Activated CD4-positive, alpha-beta memory T cell treated with anti-CD3 and anti-CD28 coated beads, Interleukin-2, amount 10 ng/mL, durations not matched to agents 7 days and 5 days (primary cell): ENCODE measurements at places on chromosomes 4 and X. TPM values are rescaled to one million over a fixed set of nuclear protein-coding genes. Genes with fewer than 3 reads are reported as not detected.

DNA sequence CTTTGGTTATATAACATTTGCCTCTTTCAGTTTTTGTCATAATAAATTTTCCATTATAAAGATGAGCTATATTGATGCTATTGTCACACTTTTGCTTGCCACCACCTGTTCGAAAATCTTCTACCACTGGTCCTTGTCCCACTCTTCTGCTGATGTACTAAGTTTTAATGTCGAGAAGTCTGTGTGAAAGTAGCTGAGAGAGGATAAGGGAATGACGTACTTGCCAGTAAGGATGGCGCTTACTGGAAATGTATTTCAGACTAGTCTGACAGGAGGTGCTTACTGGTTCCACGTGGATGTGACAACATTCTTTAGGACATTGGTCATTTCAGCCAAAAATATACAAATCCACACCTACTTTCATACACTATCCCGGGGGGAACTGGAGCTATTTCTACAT is 132.7 kb upstream of the NR3C2 start:
- H3K27me3 ChIP-seq: no peaks in the 10 kb centered on the region
- H3K27ac ChIP-seq: no peak overlapping the region
- H3K4me1 ChIP-seq: no peaks in the 10 kb centered on the region
- no peak for DNase-seq
- H3K4me3 ChIP-seq: no peak overlapping the region

DNA sequence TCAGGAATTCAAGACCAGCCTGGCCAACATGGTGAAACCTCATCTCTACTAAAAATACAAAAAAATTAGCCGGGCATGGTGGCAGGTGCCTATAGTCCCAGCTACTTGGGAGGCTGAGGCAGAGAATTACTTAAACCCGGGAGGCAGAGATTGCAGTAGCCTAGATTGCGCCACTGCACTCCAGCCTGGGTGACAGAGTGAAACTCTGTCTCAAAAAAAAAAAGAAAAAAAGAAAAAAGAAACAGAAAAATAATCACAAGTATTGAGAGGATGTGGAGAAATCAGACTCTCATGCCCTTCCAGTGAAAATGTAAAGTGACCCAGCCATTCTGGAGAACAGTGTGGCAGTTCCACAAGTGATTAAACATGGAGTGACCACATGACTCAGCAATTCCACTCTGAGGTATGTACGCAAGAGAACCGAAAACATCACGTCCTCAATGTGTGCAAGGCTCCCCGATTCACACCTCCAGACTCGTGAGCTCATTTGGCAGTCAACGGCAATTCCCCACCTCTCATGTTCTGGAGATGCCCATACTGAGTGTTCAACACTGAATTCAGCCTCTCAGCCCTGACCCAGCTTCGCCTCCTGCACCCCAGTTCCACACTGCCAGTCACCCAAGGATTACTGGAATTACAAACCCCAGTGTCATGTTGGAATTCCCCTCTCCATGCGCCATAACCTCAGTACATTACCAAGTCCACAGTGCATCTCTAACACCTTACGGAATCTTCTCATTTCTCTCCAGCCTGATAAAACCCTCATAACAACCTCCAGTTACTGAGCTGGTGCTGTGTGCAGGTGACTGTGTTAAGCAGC is 21.1 kb downstream of the ACOX3 start:
- peak overlapping the region; percentile 5 for H3K27ac ChIP-seq
- no peak overlapping the region for H3K4me3 ChIP-seq
- H3K36me3 ChIP-seq: peaks cover 5% of the 10 kb centered on the region
- DNase-seq: peak; percentile 50
- H3K27me3 ChIP-seq: no peaks in the 10 kb centered on the region

GRCh38 chr4:15040916-15041463 is 38.7 kb downstream of the CPEB2 start:
- peaks cover 22% of the 10 kb centered on the region for H3K36me3 ChIP-seq
- DNase-seq: no peak
- H3K27ac ChIP-seq: no peak overlapping the region
- H3K27me3 ChIP-seq: no peaks in the 10 kb centered on the region

GRCh38 chr4:113013751-113014150 is 35.7 kb upstream of the ANK2 start:
- H3K36me3 ChIP-seq: no peaks in the 10 kb centered on the region
- no peak overlapping the region for H3K4me3 ChIP-seq

DNA sequence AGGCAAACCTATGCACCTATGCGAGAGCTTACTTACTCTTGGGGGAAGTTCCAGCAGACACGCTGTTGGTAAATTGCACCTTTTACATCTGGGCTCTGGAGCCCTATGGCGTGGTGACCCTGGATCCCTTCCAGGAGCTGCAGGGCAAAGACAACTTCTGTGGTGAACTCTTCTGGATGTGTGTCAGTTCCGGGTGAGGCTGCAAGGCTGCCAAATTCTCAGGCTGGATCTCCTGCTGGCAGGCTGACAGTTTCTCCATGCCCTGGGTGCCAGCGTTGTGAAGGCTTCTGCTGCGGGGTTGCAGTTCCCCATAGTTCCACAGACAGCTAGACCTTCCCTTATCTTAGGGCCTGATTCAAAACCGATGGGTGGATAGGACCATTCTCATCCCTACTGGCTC is 37.9 kb downstream of the RAP2C start:
- no peak for DNase-seq
- H3K4me3 ChIP-seq: no peak overlapping the region
- no peaks in the 10 kb centered on the region for H3K36me3 ChIP-seq
- H3K4me1 ChIP-seq: no peaks in the 10 kb centered on the region
- H3K27ac ChIP-seq: no peak overlapping the region

DNA sequence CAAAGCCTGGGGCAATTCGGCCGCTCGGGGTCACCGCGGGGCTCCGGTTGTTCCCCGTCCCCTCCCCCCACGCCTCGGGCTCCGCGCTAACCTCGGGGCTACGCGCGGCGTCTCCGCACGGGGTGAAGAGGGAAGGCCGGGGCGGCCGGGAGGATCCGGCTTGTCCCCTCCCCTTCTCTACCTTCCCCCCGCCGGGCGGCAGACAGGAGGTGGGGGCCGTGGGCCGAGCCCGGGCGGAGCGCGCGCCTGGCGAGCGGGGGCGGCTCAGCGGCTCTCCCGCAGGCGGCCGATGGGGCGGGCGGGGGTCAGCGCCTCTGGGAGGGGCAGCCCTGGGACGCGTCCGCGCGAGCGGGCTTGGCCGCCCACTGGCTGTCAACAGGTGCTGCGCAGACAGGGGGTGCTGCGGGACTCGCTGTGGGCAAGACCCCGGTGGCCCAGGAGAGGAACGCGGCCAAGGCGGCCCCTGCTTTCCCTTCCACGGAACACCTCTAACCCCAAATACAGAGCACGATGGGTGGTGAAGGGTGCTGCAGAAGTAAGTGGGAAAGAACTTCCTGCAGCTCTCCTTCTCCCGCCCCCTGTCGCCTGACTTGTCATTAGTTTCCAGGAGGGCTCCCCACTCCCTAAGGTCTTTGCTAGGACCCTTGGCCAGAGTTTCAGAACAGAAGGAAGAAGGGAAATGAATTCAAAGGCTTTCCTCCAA is at the start of gene PDGFC:
TSS of gene PDGFC (minus strand) at position 124 of the 703 bp plus-strand sequence. CDS start 896 bp downstream, outside the sequence.
- H3K36me3 ChIP-seq: peaks cover 4% of the 10 kb centered on the region
- peaks cover 42% of the 10 kb centered on the region for H3K27me3 ChIP-seq
- H3K4me1 ChIP-seq: peaks cover 3% of the 10 kb centered on the region
- no peak for DNase-seq
- H3K27ac ChIP-seq: no peak within 1 kb of the TSS
- no peak within 1 kb of the TSS for H3K4me3 ChIP-seq

GRCh38 chr4:87236861-87237260 is 16.4 kb upstream of the KLHL8 start:
- peaks cover 4% of the 10 kb centered on the region for H3K27me3 ChIP-seq
- no peak overlapping the region for H3K27ac ChIP-seq
- H3K4me1 ChIP-seq: peaks cover 3% of the 10 kb centered on the region
- no peak overlapping the region for H3K4me3 ChIP-seq
- no peak for DNase-seq
- no peaks in the 10 kb centered on the region for H3K36me3 ChIP-seq

DNA sequence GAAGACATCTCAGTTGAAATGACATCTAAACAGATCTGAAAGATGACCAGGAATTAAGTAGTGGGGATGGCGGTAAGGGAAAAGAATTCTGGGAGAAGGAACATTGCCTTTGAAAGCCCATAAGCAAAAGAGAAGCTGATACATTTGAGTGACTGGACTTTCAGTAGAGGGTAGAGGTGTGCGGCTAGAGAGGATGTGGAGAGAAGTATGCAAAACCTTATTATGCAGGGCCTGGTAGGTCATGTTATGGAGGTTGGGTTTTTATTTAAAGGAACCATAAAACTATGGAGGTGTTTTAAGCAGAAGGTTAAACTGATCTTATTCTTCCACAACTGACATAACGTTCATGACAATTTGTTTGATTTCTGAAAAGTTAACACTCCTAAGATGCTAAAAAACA is 36.3 kb downstream of the RPS6KA3 start:
- H3K27me3 ChIP-seq: no peaks in the 10 kb centered on the region
- H3K36me3 ChIP-seq: peaks cover 57% of the 10 kb centered on the region
- no peak for DNase-seq

DNA sequence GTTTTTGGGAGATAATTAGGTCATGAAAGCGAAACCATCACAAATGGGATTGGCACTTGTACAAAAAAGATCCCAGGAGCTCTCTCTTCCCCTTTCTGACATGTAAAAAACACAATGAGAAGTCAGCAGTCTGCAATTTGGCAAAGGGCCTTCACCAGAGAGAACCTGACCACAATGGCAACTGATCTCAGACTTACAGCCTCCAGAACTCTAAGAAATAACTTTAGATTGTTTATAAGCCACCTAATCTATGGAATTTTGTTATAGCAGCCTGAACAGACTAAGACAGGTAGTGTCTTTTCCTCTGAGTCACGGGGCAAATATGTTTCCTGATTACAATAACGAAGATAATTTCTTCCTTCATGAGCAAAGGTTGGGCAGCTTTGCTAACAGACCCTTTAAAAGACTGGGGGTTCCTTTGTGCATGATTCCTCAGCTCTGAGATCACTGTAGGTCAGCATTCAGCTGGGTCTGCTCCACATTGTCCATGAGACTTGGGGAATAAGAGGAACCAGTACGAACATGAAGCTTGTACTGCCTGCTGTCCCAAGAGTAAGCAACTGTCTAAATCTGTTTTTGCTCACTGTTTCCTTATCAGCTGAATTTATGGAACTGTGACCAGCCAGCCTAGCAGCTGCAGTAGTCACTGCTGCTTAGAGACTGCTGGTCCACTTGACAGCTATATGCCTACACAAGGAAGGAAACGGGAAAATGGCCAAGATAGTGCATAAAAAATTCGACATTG is 191.6 kb downstream of the ANAPC10 start:
- no peaks in the 10 kb centered on the region for H3K36me3 ChIP-seq
- DNase-seq: no peak
- H3K27me3 ChIP-seq: no peaks in the 10 kb centered on the region
- H3K4me3 ChIP-seq: no peak overlapping the region

DNA sequence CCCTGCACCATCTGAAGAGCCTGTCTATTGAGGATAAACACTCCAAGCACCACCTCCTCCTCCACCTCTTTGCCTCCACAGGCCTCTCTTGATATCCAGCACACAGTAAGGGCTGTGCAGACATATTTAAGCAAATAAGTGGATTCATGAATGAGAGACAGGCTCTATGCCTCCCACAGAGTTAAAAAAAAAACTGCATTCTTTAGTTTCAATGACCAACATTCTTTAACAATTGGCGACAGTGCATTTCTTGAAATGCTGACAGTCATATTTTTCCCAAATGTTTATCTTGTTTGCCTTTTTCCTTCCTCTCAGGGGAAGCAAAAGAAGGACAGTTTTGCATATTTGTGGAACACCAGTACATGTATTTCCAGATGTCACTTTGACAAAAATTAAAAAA is 38.6 kb downstream of the MXRA5 start:
- no peak overlapping the region for H3K4me3 ChIP-seq
- H3K27me3 ChIP-seq: no peaks in the 10 kb centered on the region
- no peak for DNase-seq
- no peaks in the 10 kb centered on the region for H3K4me1 ChIP-seq
- no peak overlapping the region for H3K27ac ChIP-seq

GRCh38 chrX:24168807-24169206 is 19.3 kb downstream of the ZFX start:
- peak overlapping the region; percentile 48 for H3K27ac ChIP-seq
- H3K36me3 ChIP-seq: peaks cover 38% of the 10 kb centered on the region
- no peak for DNase-seq
- no peak overlapping the region for H3K4me3 ChIP-seq
- H3K27me3 ChIP-seq: no peaks in the 10 kb centered on the region

GRCh38 chr4:92299152-92299551 is 4.6 kb upstream of the GRID2 start:
- no peaks in the 10 kb centered on the region for H3K36me3 ChIP-seq
- DNase-seq: no peak
- no peak overlapping the region for H3K4me3 ChIP-seq
- no peak overlapping the region for H3K27ac ChIP-seq

DNA sequence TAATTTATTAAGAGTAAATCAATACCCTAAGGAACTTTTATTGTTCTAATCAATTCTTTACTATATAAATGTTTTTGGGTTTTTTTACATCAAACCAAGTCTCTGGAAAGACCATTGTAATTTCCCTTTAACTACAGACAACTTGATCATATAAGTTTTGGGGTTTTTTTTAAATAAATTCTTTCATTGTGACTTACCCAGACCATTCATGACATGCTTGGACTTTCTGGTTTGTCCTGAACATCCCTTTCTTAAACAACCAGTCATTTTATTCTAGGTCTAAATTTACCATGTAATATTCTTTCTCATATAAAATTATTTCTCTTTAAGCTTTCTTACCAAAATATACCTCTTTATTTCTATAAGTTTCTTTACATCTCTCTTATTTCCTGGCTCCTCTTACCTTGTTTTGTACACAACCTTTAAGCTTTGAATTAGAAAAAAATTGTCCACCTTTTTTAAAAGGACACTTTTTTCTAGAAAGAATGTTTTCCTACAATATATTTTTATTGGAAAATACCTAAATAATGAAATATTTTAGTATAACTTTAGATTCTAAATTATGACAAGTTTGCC is 8.4 kb downstream of the CNGA1 start:
- no peak overlapping the region for H3K4me3 ChIP-seq
- H3K4me1 ChIP-seq: no peaks in the 10 kb centered on the region
- no peaks in the 10 kb centered on the region for H3K36me3 ChIP-seq
- no peak overlapping the region for H3K27ac ChIP-seq

CLCN4 gene
- total RNA-seq: not detected

REPS2 gene
- total RNA-seq: 0.10 TPM

NDST3 gene
- total RNA-seq: not detected

FREM3 gene
- total RNA-seq: not detected

SLC6A14 gene
- total RNA-seq: not detected

LPAR4 gene
- not detected for total RNA-seq

CYSLTR1 gene
- total RNA-seq: 15.7 TPM
